ENCODE measurements at places on chromosomes 16 and 17. TPM values are rescaled to one million over a fixed set of nuclear protein-coding genes. Genes with fewer than 3 reads are reported as not detected.

DNA sequence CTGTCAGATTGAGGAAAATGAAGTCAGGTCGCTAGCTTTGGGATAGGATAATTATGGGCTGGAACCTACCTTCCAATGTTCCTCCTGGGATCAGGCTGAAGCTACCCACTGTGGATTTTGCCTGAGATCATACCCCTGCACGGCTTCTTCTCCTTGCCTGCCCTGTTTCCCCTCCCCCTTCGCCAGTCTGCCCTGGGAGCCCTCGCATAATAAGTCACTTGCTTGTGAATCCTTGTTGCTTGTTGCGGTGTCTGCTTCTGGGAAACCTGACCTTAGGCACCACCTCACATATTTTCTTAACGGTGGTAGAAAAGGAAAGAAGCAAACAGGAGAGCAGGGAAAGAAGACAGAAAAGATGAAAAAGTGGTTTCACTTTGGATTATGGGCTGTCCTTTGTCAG is 13.3 kb upstream of the PMP22 start:
- DNase-seq, result peak; percentile 13

The CLEC19A gene
- polyA plus RNA-seq, result not detected

DNA sequence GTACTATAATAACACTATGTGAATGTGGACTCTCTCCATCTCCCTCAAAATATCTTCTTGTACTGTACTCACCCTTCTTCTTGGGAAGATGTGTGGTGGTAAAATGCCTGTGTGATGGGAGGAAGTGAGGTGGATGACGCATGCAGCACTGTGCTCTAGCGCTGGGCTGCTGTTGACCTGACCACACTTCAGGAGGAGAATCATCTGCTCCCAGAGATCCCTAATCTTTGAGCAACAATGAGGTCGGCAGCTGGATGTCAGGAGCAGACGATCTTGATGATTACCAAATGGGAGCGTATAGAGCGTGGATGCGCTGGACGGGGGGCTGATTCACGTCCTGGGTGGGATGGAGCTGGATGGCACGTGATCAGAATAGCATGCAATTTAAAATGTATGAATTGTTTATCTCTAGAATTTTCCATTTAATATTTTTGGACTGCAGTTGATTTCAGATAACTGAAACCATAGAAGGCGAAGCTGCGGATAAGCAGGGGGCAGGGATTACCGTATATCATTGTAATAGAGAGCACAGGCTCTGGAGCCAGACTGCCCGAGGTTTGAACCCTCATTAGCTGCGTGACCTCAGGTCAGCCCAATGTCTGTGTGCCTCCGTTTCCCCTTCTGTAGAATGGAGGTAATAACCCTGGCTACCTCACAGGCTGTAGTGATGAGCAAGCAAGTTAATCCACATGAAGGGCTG is 23.7 kb upstream of the CYLD start:
- DNase-seq, result no peak

The HAGH gene
- polyA plus RNA-seq, result 55.5 TPM
